ENCODE measurements at places on chromosomes 1 and 21.

GRCh38 chr1:201894343-201895119, 5.8 kb downstream of the SHISA4 start:
- DNase-seq: no peak

GRCh38 chr1:82783044-82783443, 982.3 kb downstream of the ADGRL2 start:
- DNase-seq: no peak

DNA sequence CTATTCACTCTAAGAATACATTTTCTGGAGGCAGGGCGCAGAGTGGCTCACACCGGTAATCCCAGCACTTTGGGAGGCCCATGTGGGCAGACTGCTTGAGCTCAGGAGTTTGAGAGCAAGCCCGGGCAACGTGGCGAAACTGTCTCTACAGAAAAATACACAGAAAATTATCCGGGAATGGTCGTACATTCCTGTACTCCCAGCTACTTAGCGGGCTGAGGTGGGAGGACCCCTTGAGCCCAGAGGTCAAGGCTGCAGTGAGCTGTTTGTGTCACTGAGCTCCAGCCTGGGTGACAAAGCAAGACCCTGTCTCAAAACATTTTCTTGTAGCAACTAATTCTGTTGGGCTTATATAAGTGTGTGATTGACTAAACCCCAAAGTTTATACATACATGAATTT, 30.5 kb downstream of the GPR161 start:
- no peak for DNase-seq

- DNase-seq: no peak
Measured at GRCh38 chr1:213244664-213245091, 193.6 kb downstream of the RPS6KC1 start.

DNA sequence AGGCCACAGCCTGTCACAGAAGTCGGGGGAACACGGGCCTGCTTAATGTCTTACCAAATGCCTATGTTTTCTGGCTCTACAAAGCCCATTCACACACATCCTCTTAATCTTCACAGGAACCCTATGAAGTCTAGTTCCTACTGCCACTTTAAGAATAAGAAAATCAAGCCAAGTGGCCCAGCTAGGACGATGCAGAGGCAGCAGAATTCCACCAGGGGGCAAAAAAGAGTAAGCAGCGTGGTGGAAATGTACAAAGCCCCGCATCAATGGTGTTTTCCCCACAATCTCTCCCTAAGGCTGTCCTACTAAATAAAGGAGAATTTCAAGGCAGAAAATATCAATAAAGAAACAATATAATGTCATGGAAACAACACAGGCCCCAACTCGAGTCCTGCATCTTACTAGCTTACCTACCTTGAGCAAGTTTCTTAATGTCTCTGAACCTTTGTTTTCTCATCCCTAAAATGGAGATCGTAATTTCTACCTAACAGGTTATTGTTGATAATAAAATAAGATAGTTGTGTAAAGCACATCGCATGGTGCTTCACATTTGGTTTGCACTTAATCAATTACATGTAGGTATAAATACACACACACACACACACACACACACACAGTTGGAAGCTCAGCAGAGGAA, 21.4 kb downstream of the SEC16B start:
- DNase-seq: peak; percentile 9

DNA sequence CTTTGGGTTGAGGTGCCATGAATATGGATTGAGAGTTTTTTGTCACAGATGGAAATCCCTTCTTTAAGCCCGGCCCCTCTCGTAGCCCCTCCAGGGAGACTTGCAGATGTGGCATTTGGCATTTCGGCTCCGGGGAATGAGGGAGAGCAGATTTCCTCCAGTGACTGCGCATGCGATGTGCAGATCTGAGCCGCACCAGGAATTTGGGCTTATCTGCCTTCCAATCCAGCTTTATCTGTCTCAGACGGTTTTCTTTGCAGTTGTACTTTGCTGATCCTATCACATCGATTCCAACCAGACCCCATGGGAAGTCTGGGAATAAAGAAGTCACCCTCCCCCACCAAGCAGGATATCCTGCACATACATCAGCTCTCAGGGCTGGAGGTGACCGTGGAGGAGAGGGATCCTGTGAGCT, 11.7 kb downstream of the KIF26B start:
- DNase-seq: no peak

GRCh38 chr1:163263818-163264655, 57.7 kb upstream of the NUF2 start:
- DNase-seq: no peak

- no peak for DNase-seq
Measured at GRCh38 chr1:182261655-182262054, 129.9 kb downstream of the GLUL start.

- no peak for DNase-seq
Measured at GRCh38 chr21:42453224-42453985, 42.6 kb downstream of the RSPH1 start.
